ENCODE measurements at places on chromosomes 7 and 10.

- DNase-seq, result no peak
These were observed 89.3 kb downstream of the VOPP1 start for GRCh38 chr7:55483046-55483445.

GRCh38 chr10:91694170-91694794, 61.4 kb upstream of the PPP1R3C start:
- DNase-seq, result peak; percentile 32

DNA sequence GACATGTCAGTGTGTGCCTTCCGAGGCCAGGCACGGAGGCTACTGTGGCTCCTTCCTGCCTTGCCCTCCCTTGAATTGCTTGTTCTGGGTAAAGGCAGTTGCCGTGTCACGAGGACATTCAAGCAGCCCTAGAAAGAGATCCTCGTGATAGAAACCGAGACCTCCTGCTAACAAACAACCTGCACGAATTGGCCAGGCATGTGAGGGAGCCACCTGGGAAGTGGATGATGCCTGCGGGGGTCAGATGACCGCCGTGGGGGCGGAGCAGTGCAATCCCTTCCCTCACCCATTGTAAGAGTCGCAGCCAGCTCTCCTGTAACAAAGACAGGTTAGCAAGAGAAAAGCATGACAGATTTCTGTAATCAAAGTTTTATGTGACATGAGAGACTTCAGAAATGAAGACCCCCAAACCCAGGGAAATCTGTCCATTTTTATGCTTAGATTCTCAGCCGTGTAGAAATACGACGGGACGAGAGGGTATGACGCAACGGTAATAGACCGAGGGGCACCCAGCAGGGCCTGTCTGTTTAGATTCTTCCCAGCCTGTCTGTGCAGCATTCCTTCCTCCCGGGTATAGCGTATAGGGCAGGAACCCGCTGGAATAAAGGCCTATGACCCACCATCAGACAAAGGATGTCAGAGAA, 241.7 kb downstream of the GATA3 start:
- DNase-seq, result no peak

DNA sequence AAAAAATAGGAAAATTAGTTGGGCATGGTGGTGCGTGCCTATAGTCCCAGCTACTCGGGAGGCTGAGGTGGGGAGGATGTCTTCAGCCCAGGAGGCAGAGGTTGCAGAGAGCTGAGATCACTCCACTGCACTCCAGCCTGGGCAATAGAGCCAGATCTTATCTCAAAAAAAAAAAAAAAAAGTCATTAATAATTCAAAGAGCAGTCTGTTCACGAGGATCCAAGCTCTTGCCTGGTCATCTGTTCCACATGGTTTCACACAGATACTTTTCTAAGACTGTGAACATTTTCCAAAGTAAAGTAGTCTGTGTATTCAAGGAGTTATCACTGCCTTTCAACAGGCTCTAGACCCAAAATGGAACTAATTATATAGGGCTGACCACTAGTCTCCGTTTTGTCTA, 86.9 kb downstream of the ZNF277 start:
- no peak for DNase-seq

- no peak for DNase-seq
These were observed 81.5 kb upstream of the LRRTM3 start for GRCh38 chr10:66844176-66844942.

DNA sequence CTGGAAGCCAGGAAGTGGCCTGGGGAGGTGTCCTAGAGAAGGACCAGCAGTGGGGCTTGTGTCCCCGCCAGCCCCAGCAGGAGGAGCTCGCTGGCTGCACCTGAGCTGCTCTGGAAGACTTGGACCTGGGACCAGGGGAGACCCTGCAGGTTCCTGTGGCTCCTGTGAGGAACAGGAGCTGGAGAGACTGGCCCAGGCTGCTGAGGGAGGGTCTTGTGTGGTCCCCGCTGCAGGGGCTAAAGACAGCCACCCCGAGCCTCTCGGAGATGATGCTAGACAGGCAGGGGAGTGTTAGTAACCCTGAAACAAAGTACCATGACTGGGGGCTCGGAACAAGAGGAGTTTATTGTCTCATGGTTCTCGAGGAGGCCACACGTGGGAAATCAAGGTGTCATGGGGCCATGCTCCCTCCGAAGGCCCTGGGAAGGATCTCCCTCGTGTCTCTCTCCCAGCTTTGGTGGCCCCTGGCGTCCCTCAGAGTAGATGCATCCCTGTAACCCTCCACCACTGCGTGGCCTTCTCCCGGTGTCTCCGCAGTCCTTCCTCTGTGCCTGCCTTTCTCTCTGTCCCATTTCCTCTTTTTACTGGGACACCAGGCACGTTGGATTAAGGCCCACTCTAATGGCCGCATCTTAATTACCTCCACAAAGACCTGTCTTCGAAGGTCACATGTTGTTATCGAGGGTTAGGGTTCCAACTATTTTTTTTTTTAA, 348.4 kb downstream of the GLRX3 start:
- no peak for DNase-seq

Measured in activated CD4-positive, alpha-beta T cell treated with anti-CD3 and anti-CD28 coated beads, Interleukin-2, amount 10 ng/mL, durations not matched to agents 7 days and 5 days (primary cell).